ENCODE measurements at places on chromosomes 1 and 21.
A peak's percentile ranks its signal among the peaks of the same experiment; 100 is the strongest.

- DNase-seq: no peak
Measured at GRCh38 chr1:70948396-70949017, 99.1 kb downstream of the PTGER3 start.

- DNase-seq: no peak
Measured at GRCh38 chr1:95408507-95409136, 174.6 kb downstream of the RWDD3 start.

DNA sequence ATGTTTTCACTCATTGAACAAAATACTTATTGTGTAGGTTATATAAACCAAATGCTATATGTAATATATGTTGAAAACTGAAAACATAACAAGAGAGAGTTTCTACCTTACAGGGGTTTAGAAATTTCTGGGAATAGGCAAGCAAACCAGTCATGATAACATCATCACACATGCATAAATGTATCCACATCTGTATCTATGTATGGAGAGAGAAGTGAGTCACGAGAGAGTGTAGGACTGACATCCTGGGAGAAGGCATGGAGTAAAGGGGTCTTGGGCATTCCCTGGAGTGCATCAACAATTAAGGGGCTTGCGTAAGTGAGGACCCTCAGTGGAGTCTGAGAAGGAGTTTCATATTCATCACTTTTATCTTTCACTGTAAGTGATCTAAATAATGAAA lies 65.5 kb downstream of the PCNX2 start:
- DNase-seq: no peak

GRCh38 chr1:85314726-85315125 lies 38.3 kb upstream of the BCL10 start:
- DNase-seq: no peak

DNA sequence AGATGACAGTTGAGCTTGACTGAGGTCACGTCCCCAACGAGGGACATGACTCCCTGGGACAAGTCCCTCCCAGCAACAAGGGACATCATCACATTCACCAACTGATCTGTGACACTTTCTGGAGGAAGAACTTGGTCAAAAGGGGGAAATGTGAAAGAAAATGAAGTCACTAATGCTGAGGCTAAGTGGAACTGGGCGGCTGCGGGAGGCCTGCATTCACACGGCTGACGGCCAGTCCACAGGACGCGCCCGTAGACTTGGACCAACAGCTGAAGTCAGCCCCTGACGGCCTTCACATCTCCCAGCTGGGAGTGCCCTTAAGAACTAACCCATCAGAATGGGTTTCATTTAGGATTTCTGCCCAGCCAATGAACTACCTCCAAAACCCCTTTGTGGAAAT lies 26.6 kb downstream of the POFUT2 start:
- DNase-seq: no peak

DNA sequence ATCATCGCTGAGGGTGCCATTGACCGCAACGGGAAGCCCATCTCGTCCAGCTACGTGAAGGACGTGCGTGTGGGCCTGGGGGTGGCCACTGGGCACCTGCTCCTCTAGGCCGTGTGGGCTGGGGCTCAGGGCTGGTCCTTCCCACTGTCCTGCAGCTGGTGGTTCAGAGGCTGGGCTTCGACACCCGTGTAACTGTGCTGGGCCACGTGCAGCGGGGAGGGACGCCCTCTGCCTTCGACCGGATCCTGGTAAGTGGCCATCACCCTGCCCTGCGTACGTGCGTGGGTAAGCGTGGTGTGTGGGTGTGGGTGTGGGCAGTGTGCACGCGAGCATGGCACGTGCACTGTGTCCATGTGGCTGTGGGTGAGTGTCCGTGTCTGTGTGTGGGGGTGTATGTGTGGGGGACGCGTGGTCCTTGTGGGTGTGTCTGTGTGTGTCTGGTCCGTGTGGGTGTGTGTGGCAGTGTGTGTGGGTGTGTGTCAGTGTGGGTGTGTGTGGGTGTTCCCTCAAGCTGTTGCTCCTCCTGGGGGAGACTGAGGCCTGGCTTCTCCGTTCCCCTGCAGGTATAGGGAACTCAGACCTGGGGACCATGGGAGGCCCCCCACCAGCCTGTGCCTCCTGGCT lies 16.5 kb downstream of the PFKL start:
- DNase-seq: no peak

- DNase-seq: no peak
Measured at GRCh38 chr1:23596382-23597358, 37.4 kb upstream of the ID3 start.

DNA sequence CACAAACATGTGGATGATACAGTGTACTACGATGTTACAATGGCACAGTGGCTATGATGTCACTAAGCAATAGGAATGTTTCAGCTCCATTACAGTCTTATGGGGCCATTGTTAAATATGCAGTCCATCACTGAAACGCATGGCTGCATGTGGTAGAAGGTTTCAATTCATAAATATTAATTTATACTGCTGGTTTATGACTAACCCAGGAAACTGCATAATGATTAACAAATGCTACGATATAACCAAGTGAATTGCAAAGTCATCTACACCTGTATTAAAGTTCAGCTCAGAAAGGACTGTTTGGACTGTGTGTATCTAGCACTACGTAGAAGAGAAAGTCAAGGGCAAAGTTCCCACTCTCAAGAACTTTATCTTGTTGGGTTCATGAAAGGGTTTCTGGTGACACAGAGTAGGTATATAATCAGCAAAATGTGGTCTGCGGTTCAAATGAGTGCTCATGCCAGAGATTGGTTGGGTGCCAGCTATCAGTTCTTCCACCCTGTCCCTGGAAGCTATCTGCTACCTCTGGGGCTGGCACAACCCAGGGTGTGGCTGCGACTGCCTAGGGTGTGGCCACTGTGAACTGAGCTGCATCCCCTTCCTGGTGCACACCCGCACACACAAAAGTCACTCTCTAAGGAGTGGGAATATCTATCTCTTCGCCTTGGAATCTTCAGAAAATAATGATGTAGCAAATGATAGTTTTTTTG lies 14.8 kb downstream of the MGST3 start:
- no peak for DNase-seq

GRCh38 chr1:153372571-153372970 lies 2.9 kb downstream of the S100A12 start:
- DNase-seq: no peak

GRCh38 chr21:20971296-20971921 lies 26.8 kb upstream of the NCAM2 start:
- DNase-seq: peak; percentile 31

DNA sequence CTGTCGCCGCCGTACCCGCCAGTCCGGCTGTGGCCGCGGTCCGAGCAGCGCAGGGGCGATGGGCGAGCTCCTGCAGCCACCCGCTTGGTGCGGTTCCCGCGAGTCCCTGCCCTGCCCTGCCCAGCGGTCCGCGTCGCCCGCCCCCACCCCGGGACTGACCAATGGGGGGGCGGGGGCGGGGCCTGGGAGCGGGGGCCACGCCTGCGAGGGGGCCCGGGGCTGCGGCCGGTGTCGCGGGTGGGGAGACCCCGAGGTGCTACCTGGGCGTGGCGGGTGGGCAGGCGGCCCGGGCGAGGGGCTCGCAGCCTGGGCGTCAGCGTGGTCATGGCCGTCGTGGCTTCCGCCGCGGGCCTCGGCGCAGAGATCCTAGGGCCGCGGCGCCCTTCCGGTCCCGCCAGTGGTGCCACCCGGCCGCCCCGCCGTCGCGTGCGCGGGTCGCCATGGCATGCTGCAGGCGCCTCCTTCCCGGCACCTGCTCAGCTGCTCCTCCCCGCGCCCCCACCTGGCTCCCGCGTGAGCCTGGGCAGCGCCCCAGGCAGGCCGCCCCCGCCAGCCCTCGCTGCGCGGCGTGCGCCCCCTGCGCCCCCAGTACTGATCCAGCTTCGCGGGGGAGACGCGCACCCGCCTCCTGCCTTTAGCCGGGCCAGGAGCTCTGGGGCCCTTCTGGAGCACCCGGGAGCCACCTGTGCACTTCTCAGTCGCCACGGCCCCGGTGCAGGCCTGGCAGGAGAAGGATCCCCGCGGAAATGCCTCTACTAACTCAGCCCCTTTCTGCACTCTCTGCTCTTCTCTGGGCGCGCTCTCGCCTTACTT lies at the start of gene BMP8B:
BMP8B (minus strand) TSS at position 108 of the 813 bp plus-strand sequence. CDS start 380 bp downstream, outside the sequence.
- peak; percentile 73 for DNase-seq

GRCh38 chr1:168179438-168180147 lies 831 bp downstream of the TIPRL start:
- DNase-seq: peak; percentile 35

DNA sequence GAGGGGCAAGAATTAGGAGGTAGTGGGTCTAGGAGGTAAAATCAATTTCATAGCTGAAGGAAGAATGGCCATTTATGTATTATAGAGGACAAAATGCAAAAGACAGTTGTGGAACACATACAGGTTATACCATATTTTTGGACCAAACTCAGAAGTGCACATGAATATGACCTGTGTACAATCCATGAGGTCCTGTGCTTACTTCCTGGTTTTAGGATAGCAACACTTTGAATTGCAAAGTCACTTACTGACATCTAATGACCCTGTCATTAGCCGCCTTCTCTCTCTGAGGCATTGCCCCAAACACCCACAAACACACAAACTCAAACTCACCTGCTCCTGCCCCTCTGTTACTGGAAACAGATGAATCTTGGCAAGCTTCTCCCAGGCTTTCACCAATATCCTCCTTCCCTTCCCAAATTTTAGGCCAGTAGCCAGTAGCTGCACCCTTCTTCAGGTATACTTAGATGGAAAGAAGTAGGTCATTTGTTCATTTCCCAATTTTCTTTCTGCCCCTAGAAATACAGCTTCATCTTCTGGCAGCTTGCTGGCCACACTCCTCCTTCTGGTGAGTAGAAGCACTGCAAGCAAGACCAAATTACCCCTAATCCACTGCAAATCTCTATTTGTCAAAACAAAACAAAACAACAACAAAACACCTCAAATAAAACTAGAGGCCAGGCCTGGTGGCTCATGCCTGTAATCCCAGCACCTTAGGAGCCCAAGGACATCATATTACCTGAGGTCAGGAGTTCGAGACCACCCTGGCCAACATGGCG lies 13.7 kb upstream of the RPL5 start:
- peak; percentile 8 for DNase-seq

DNA sequence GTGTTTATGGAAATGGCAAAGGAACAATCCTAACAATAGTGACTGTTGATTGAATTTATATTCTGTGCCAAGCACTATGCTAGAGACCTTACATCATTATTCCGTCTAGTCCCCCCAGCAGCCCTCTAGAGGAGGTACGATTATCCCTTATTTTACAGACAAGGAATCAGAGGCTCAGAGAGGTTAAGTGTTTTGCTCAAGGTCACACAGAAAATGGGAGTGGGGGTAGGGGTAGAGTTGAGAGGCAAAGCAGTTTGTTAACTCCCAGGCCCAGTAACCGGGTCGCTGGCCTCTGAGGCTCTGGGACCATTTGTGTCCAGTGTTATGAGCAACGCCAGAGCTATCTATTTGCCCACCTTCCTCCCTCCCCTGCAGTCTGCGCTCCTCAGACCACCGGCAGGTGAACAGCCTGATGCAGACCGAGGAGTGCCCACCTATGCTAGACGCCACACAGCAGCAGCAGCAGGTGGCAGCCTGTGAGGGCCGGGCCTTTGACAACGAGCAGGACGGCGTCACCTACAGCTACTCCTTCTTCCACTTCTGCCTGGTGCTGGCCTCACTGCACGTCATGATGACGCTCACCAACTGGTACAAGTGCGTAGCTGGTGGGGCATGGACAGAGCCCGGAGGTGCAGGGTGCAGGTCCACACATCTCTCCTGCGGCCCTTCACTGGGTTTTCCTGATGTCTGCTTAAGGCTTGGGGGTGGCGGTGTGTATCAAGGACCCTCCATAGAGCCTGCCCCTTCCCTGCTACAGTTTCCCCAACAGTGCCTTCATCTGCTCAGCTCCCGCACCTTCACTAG lies 19.8 kb downstream of the SERINC2 start:
- DNase-seq: no peak
